HCT116 (cell line): ENCODE measurements at places on chromosomes 5 and 9. TPM values are rescaled to one million over a fixed set of nuclear protein-coding genes. Genes with fewer than 3 reads are reported as not detected.

Gene SLC36A3
- total RNA-seq, result not detected

Gene PCDHA1
- not detected for total RNA-seq

Gene TEK
- 0.15 TPM for total RNA-seq

Gene TUSC1
- not detected for total RNA-seq

Gene PCDHB2
- total RNA-seq, result not detected

Gene ORM2
- 0.59 TPM for total RNA-seq

Gene CARTPT
- total RNA-seq, result not detected

Gene FBP2
- total RNA-seq, result not detected

Gene TTLL11
- 2.2 TPM for total RNA-seq

Gene IL4
- total RNA-seq, result not detected

Gene PRRC1
- total RNA-seq, result 53.2 TPM

Gene CXCL14
- total RNA-seq, result not detected

Gene C9
- 0.34 TPM for total RNA-seq
